ENCODE measurements at places on chromosomes 4 and X.

DNA sequence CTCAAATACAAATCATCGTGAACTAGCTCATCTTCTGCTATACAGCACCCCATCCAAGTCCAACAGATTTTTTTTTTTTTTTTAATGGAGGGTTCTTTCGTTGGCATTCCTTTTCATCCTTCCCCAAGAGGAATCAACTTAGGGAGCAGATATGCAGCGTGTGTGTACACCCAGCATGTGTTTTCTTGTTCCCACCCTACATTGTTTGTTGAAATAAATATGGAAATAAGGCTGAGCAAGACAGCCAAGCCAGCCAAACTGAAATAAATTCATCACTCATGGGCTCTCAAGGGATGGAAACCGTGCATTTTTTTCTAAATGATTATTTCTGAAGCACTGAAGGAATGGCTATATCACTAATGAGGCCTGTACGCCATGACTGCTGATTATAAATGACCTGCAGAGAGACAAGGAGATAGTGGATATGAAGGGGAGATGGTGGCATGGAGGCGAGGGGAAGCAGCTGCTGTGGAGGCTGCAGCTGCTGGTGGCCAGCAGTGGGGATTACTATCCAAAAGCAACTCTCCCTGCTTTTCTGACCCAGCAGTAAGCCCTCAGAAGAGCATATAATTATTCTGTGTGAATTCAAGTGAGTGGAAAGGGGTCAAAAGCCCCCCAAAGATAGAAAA, 173.9 kb downstream of the MGST2 start:
- no peak for DNase-seq

DNA sequence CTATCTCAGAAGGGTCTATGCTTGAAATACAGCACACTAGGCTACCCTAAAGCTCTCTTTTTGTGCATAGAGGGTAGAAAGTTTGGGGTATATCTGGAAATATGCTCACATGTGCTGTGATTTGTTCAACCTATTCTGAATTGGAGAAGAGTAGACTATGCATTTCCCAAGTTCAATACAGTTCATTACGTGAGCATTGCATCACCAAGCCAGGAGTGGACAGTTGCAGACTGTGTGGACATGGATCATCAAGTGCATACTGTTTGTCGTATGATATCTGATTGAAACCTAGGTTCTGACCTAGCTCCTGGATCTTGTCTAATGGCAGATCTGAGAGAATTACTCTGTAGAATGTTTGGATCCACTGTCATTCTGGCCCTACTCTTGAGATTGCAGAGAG, 161.1 kb downstream of the FRAS1 start:
- no peak for DNase-seq

GRCh38 chr4:150849016-150849415, 166.1 kb downstream of the LRBA start:
- DNase-seq: no peak

DNA sequence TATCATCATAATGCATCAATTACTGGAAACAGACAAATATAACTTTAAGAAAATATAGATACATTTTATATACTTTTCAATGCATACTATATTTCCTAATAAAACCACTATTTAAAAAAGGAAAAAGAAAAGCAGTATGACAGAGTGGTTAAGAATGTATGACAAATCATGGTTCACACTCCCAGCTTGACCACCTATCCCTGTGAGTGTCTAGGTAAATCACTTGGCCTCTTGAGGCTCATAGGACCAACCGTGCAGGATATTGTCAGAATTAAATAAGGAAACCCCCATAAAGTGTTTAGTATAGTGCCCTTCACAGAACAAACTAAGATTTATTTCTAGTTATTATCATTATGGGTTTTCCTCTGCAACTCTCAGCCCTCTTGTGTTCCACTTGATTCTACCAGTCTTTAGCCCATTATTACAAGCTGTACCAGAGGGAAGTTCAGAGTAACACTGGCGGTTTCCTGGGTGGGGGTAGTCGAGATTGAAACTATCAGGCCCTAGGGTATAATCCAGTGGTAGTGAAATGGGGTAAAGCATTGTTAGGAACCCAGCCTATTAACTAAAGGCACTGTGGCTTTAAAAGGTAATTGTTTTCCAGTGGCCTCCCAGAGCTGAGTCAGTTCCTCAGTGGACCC, 55.5 kb upstream of the PAK3 start:
- no peak for DNase-seq
